ENCODE measurements at places on chromosomes 7 and 10. TPM values are rescaled to one million over a fixed set of nuclear protein-coding genes. Genes with fewer than 3 reads are reported as not detected.

Gene TAS2R41
- not detected for total RNA-seq

DNA sequence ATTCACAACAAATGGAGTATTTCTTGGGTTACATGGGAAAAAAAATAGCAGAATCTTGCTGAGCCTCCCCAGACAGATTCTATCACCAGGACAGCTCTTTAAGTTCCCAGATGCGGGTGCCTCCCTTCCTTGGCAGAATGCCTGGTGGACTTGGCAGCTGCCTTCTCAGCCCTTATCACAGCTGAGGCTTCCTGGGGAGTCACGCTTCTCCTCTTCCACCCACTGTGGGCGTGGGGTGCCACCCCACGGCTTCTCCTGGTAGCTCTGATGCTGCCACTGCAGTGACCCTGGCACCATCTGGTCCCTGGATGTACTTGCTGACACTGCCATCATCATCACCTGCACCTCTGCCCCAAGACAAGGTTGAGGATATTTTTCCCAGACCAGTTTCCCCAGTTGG, 16.2 kb upstream of the NME8 start:
- no peak overlapping the region for H3K27ac ChIP-seq
- peaks cover 3% of the 10 kb centered on the region for H3K4me1 ChIP-seq
- no peaks in the 10 kb centered on the region for H3K27me3 ChIP-seq
- no peak overlapping the region for H3K4me3 ChIP-seq
- DNase-seq, result no peak

Gene FAM237B
- total RNA-seq, result not detected

Gene MET
- total RNA-seq, result 200 TPM

DNA sequence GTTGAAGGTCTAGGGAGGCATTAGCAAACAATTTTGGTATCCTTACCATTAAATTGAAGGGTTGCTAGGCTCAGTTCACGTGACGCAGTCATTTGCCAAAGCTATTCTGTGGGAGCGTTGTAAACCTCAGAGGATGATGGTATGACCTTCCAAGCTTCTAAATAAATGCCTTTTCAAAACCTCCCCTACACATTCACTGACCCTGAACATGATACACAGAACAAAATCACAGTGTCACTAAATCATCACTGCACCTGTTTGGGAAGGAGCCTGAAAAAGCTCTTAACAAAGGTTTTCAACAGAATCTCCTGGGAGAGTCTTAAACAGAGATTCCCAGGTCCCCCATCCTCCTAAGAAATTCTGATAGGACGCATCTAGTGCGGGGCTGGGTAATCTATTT, 13.2 kb upstream of the CCDC172 start:
- H3K4me3 ChIP-seq, result no peak overlapping the region
- DNase-seq, result no peak
- H3K27ac ChIP-seq, result no peak overlapping the region
- peaks cover 33% of the 10 kb centered on the region for H3K27me3 ChIP-seq
- no peaks in the 10 kb centered on the region for H3K4me1 ChIP-seq

GRCh38 chr7:1279041-1279440, 46.4 kb downstream of the UNCX start:
- no peaks in the 10 kb centered on the region for H3K4me1 ChIP-seq
- no peak overlapping the region for H3K4me3 ChIP-seq
- no peak overlapping the region for H3K27ac ChIP-seq
- no peaks in the 10 kb centered on the region for H3K27me3 ChIP-seq
- no peak for DNase-seq

Gene PDGFA
- total RNA-seq, result 44.7 TPM

Data from HCT116 (cell line).